Chondrocyte (in vitro differentiated cells): ENCODE measurements at places on chromosomes 12 and 14. TPM values are rescaled to one million over a fixed set of nuclear protein-coding genes. Genes with fewer than 3 reads are reported as not detected.

Gene STYK1
- 0.12 to 0.31 TPM (median 0.15 TPM) in 3 replicates for total RNA-seq

Gene GARIN6
- not detected in 3 replicates for total RNA-seq

Gene TMTC2
- 1.4 to 8.9 TPM (median 1.9 TPM) in 3 replicates for total RNA-seq

Gene THAP2
- 4.8 to 5.9 TPM (median 5.2 TPM) in 3 replicates for total RNA-seq

Gene NXPH4
- 75.4 to 85.4 TPM (median 82.8 TPM) in 3 replicates for total RNA-seq

Gene NRL
- total RNA-seq = 1.2 to 1.6 TPM (median 1.3 TPM) in 3 replicates

Gene PLEKHG3
- 46.3 to 133 TPM (median 131 TPM) in 3 replicates for total RNA-seq

DNA sequence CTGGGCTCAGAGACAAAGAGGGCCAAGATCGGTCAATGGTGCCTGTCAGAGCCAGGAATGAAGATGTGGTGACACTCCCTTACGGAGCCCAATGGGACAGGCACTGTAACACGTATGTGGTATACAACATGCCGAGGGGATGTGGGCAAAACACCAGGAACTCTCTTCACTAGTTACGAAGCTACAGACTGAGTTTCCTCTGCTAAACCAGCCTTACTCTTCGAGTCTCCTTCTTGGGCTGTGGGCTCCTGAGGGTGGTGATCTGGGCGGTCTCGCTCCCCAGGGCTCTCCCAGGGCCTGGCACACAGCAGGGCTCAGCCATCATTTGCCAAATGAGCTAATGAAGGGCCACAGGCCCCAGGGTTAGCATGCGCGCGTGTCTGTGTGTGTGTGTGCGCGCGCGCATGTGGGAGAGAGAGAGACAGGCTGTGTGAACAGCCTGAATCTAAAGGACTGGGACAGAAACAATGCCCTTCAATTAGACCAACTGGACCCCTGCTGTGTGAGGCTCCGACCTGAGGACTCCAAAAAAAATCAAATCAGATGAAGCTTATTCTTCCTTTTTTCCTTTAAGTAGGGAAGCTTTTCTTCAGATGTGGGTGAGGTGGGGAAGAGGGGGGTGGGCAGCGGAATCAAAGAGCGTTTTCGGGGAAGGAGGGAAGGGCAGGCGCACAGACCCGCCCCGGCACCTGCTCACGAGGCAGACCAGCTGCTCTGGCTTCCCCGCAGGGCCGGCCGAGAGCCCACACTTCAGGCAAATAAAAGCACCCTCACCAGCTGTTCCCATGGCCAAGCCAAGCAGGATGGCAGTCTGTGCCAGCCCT lies 42.5 kb downstream of the CCDC88C start:
- no peak overlapping the region for H3K4me3 ChIP-seq
- no peaks in the 10 kb centered on the region for H3K36me3 ChIP-seq
- DNase-seq = no peak
- no peak overlapping the region for H3K27ac ChIP-seq

DNA sequence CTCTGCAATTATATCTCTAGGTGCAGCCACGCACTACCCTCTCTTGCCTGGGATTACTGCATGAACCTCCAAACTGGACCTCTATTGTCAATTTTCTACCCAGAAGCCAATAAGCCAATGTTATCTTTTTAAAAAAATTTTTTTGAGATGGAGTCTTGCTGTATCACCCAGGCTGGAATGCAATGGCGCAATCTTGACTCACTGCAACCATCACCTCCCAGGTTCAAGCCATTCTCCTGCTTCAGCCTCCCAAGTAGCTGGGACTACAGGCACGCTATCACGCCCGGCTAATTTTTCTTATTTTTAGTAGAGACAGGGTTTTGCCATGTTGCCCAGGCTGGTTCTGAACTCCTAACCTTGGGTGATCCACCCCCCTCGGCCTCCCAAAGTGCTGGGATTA lies 11.2 kb upstream of the PXN start:
- no peaks in the 10 kb centered on the region for H3K27me3 ChIP-seq
- no peak for DNase-seq
- H3K4me3 ChIP-seq = no peak overlapping the region
- no peaks in the 10 kb centered on the region for H3K36me3 ChIP-seq
- H3K27ac ChIP-seq = no peak overlapping the region

DNA sequence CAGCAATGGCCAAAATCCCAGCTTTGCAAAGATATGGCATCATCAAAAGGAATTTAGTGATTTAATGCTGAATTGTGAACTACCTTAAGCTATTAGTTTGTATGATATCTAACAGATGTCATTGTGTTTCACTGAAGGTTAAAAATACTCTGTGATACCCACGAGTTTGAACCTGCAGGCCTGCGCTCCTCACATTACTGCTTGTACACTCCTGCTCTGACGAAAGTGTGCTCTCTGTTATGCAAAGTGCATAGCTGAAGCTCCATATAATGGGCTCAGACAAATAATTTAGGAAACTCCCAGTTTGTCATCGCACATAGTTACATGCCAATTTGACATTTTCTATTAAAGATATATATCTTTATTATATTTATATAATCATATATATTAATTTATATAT lies 52.2 kb downstream of the SPPL3 start:
- peaks cover 56% of the 10 kb centered on the region for H3K4me1 ChIP-seq

GRCh38 chr14:22318951-22319350 lies 270.1 kb downstream of the DAD1 start:
- no peak for DNase-seq
- peaks cover 17% of the 10 kb centered on the region for H3K4me1 ChIP-seq
- H3K36me3 ChIP-seq = no peaks in the 10 kb centered on the region
- peaks cover 10% of the 10 kb centered on the region for H3K27me3 ChIP-seq
- H3K4me3 ChIP-seq = no peak overlapping the region

DNA sequence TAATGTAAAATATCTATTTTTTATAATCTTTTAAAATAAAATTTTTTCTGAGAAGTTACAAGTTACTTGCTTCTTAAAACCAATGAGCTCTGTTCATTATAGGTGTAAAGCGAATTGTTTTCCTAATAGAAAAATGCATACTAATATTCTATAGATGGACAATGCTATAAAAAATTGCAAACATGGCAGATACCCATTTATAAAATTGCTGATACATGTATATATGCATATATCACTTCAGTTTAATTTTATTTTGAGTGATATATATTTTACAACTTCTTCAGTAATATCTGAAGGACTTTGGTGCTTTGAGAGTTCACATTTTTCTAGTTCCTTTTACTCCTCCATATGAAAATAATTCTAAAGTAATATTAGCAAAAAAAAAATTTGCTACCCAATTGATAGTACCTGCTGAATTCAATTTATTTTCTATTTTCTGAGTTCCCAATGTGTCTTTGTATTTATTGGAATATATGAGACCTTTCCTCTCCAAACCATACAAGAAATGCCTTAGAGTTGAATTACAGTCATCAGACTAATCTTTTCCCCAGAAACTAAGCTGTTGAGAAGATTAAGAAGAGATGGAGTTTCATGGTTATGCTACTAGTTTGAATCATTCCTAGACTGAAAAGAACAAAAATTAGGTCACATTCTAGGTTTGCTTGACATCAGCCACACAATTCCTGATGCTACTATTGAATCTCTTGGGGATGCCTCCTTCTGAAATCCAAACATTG lies 1937.5 kb upstream of the SEL1L start:
- no peaks in the 10 kb centered on the region for H3K27me3 ChIP-seq
- peaks cover 21% of the 10 kb centered on the region for H3K4me1 ChIP-seq
- H3K4me3 ChIP-seq = no peak overlapping the region
- DNase-seq = no peak
- no peaks in the 10 kb centered on the region for H3K36me3 ChIP-seq

DNA sequence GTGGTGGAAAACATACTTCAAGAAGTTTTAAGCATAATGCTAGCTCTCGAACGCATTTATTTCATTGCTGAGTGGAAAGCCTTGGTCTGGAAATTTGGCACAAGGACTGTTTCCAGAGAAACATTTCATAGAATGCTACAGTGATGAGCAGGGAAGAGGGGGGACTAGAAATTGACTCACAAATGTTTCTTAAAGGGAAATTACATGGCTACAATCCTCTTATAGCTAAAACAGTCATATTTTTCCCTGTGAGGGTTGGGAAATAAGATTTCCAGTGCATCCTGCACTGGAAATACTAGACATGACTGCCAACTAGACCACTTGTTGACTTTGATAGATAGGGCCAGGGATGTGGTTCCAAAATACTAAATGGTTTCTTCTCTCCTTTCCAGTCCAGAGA lies 197.3 kb upstream of the RGS6 start:
- H3K27me3 ChIP-seq = no peaks in the 10 kb centered on the region
- peaks cover 27% of the 10 kb centered on the region for H3K4me1 ChIP-seq
- no peak overlapping the region for H3K4me3 ChIP-seq
- no peak overlapping the region for H3K27ac ChIP-seq
- H3K36me3 ChIP-seq = peaks cover 56% of the 10 kb centered on the region

GRCh38 chr14:36604757-36605505 lies 22.5 kb upstream of the NKX2-8 start:
- no peak overlapping the region for H3K27ac ChIP-seq
- peaks cover 39% of the 10 kb centered on the region for H3K27me3 ChIP-seq
- no peaks in the 10 kb centered on the region for H3K36me3 ChIP-seq
- no peak overlapping the region for H3K4me3 ChIP-seq
- DNase-seq = no peak

- no peak overlapping the region for H3K27ac ChIP-seq
- DNase-seq = no peak
- no peaks in the 10 kb centered on the region for H3K27me3 ChIP-seq
- H3K4me3 ChIP-seq = no peak overlapping the region
- H3K36me3 ChIP-seq = no peaks in the 10 kb centered on the region
- peaks cover 33% of the 10 kb centered on the region for H3K4me1 ChIP-seq
Observed at GRCh38 chr12:26643532-26644315, 189.3 kb downstream of the ITPR2 start.

DNA sequence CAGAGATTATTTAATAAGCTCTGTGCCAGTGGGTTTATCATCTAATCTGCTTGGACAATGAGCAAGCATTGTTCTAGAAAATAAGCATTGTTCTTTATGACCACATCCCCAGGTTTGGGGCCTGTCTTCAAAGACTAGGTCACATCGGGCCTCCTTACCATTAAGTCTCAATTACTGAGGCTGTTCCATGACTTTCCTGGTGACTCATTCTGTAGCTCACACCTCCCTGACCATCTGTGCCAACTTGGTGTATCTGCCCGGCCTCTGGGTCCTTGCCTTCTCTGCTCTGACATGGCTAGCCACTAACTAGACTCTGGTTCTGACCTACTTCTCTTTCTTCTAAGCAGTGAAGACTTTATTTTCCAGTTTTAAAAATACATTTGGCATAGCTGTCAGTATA lies 44.4 kb upstream of the PLEKHA5 start:
- no peaks in the 10 kb centered on the region for H3K27me3 ChIP-seq
- no peak overlapping the region for H3K4me3 ChIP-seq
- DNase-seq = no peak
- H3K27ac ChIP-seq = no peak overlapping the region
- H3K36me3 ChIP-seq = peaks cover 2% of the 10 kb centered on the region

DNA sequence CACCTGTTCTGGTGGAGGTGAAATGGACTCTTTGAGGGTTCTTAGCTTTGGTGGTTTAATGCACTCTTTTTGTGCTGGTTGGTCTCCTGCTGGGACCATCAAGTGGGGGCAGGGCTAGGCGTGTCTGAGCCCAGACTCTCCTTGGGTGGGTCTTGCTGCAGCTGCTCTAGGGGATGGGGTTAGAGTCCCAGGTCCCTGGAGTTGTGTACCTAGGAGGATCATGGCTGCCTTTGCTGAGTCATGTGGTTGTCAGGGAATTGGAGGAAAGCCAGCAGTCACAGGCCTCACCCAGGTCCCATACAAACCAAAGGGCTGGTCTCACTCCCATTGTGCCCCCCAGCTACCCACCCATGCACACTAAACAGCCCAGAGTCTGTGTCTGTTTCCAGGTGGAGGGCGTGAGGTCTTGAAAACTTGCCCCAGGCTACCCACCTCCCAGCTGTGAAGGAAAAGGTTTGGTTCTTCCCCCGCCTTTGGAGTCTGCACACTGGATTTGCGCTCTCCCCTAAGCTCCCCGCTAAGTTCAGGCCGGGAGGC lies 387.7 kb downstream of the TMTC2 start:
- H3K4me3 ChIP-seq = no peak overlapping the region
- H3K27me3 ChIP-seq = no peaks in the 10 kb centered on the region
- peaks cover 3% of the 10 kb centered on the region for H3K4me1 ChIP-seq
- peaks cover 5% of the 10 kb centered on the region for H3K36me3 ChIP-seq
- DNase-seq = no peak

- H3K36me3 ChIP-seq = no peaks in the 10 kb centered on the region
- H3K4me1 ChIP-seq = peaks cover 19% of the 10 kb centered on the region
- no peak overlapping the region for H3K27ac ChIP-seq
- no peak for DNase-seq
- H3K27me3 ChIP-seq = no peaks in the 10 kb centered on the region
- no peak overlapping the region for H3K4me3 ChIP-seq
Observed at GRCh38 chr12:124851342-124851741, 12.3 kb downstream of the SCARB1 start.

DNA sequence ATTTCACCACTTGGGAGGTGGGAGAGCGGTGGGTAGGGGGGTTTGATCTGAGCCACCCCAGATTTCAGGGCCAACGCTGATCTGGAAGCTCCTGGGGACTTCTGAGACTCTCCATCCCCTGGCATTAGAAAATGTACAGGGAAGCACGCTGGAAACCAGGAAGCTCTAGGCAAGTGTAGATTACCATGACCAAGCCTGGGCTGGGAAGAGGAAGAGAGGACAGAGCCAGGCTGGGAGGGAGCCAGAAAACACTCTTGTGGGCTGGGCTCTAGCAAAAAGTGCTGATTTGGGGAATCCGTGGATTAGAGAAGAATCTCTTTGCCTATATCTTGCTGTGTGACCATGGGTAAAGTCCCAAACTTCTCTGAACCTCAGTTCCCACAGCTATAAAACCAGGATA lies 236.7 kb downstream of the BCL11B start:
- DNase-seq = no peak
- H3K27ac ChIP-seq = peak overlapping the region; percentile 37
- H3K4me3 ChIP-seq = no peak overlapping the region
- no peaks in the 10 kb centered on the region for H3K36me3 ChIP-seq
- H3K27me3 ChIP-seq = peaks cover 3% of the 10 kb centered on the region

DNA sequence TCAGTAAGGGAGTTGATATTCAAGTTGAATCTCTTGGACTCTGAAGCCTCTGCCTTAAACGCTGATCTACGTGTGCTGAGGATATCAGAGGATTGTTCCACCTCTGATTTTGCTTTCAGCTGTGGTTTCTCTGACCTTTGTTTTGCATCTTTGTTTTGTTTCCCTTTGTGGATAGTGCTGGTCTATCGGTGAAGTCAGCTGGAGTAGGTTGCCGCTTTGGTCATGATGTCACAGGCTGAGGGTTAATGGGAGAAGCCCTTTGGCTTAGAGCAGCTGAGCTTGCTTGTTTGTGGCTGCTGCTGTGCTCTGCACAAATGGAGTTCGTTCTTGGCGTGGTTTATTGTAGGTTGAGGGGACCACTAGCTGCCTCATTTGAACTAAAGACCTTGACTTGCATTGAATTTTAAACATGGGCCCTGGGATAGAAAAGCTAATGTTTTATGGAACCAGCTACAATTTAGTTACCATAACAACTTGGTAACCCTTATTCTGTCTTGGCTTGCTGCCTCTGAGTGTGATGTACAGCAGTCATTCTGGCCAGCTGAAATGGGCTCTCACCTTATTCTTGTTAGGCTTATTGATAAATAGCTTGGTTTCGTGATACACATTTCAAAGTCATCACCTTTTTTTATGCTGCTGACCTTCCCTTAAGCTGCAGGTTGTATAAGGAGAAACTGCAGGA lies 284.5 kb upstream of the E2F7 start:
- no peak for DNase-seq
- no peaks in the 10 kb centered on the region for H3K36me3 ChIP-seq
- H3K27me3 ChIP-seq = peaks cover 24% of the 10 kb centered on the region
- H3K4me3 ChIP-seq = no peak overlapping the region

GRCh38 chr12:52645982-52646381 lies 6.0 kb downstream of the KRT2 start:
- H3K4me3 ChIP-seq = no peak overlapping the region
- H3K27me3 ChIP-seq = peaks cover 70% of the 10 kb centered on the region
- no peak overlapping the region for H3K27ac ChIP-seq
- H3K36me3 ChIP-seq = no peaks in the 10 kb centered on the region

- no peak overlapping the region for H3K4me3 ChIP-seq
- no peaks in the 10 kb centered on the region for H3K4me1 ChIP-seq
- no peaks in the 10 kb centered on the region for H3K36me3 ChIP-seq
- no peaks in the 10 kb centered on the region for H3K27me3 ChIP-seq
- no peak overlapping the region for H3K27ac ChIP-seq
Observed at GRCh38 chr12:83245156-83245555, 558.5 kb downstream of the TMTC2 start.
